Spinal cord (tissue), 10 donors: ENCODE measurements at places on chromosomes 7 and 10.

- no peak for DNase-seq
These were observed 3.2 kb downstream of the FRMD4A start for GRCh38 chr10:14327527-14327926.

- DNase-seq: no peak
These were observed 975 bp downstream of the CNTNAP2 start for GRCh38 chr7:146117576-146117975.

- DNase-seq: no peak
These were observed 39.8 kb downstream of the MET start for GRCh38 chr7:116711790-116712189.

DNA sequence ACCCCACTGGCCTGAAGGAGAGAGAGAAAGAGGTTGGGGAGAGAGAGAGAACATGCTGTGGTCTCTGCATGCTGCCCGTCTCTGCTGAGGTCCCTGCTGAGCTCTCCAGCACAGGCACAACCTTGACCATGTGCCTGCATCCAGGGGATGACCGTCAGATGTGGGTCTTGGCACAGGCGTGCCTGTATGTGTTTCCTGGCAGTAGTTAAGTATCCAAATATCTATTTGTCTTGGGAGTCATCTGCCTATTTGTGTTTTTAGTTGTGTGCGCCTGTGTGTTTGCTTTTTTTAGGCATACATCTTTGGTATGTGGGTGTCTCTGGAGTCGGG is 1.9 kb upstream of the UNC5B start:
- no peak for DNase-seq

DNA sequence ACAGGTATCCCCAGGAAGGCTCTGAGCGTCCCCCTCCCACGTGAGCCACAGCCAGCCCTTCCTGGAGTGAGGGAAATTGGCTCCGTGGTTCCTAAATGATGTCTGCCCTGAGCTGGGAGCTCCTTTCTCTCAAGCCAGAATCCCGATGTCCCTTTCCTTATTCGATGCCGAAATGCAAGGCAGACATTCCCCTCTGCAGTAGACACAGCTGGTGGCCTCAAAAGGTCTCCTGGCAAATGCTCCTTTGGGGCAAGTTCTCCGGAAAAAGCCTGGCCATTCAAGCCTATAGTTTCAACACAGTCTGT is 98.9 kb downstream of the HIP1 start:
- no peak for DNase-seq

DNA sequence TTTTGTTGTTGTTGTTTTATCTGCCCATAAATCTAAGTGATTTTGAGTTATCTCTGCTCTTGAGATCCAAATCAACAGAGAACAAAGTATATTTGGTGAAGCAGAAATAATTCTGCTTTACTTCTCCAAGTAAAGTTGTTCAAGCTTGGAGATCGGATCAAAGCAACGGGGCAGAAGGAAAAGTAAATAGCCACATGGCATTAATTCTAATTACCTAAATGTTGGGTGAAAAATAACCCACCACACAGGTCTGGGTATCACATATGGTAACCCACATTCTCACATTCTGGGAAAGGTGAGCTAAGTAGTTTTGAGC is 3.1 kb downstream of the NRP1 start:
- no peak for DNase-seq

DNA sequence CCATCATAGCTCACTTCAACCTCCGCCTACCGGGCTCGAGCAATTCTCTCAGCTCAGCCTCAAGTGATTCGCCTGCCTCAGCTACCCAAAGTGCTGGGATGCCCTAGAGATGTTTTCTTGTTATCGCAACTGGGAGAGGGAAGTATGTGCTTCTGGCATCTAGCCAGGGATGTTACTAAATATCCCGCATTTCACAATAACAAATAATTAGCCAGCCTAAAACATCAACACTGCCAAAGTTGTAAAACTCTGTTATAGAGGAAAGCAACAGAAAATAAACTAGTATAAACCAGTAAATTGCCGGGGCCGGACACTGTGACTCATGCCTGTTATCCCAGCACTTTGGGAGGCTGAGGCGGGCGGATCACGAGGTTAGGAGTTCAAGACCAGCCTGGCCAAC is 7.2 kb downstream of the INA start:
- no peak for DNase-seq

GRCh38 chr10:109454691-109455090 is 468.6 kb downstream of the XPNPEP1 start:
- no peak for DNase-seq

DNA sequence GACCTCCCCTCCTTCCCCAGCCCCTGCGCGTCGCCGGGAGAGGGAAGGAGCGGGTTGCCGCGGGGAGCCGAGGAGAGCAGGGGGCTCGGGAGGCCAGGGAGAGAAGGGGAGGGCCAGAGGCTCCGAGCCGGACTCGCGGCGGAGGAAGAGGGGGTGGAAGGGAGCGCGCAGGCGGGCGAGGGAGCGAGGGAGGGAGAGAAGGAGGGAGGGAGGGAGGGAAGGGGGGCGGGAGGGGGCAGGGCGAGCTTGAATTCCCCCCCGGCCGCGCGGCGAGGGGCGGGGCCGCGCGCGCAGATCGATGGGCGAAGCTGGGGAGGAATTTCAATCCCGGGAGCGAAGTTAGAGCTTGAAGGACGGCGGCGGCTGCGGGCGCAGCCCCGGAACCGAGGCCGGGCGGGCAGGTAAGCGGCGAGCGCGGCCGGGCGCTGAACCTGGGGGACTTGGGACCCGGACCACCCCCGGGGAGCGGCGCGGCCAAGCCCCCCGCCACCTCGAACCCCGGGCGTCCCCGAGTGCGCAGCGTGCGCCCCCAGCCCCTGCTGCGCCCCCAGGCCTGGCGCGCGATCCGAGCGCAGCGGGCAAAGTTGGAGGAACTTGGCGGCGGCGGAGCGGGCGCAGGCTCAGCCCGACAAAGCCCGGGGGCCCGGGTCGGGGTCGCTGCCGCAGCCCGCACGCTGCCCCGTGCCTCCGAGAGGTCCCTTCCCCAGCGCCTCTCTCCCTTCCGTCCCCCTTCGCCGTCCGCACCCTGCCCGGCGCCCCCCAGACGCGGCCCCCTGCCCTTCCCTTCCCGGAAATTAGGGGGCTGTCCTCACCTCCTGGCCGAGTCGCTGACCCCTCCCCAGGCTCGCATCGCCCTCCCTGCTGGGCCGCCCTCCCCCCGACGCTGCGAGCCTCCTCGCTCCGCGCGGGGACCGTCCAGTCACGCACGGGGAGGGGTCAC is at the start of gene ELFN1:
TSS of gene ELFN1 (plus strand) at position 324 of the 940 bp plus-strand sequence. CDS start 74,320 bp downstream, outside the sequence.
- DNase-seq: no peak

DNA sequence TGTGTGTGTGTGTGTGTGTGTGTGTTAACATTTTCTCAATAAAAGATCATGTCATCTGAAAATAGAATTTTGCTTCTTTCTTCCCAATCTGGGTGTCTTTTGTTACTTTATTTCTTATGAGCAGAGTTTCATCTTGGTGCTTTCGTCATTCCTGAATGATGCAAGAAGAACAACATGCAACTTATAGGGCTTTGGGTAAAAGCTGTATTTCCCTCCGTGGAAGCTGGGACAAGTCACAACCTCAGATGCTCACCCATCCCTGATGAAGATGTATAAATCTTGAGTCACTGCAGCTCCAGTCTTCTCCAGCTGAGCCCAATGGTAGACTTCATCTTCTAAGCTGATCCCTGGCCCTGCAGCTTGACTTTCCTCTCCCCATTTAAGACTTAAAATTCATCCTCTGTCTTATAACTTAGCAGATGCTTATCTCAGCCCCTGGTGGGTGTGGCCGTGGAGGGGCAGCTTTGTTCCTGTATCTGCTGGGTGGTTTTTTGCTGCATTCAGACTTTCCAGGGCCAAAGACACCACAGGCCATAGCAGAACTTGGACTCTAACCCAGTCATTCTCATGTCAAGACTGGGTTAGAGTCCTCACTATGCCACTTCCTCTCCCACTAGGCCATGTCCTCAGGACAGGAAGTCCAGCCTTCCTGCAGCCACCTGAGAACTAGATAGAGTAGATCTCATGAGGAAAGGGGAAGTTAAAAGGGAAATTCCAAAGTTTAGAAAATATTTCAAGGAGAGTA is 356.4 kb downstream of the TNS3 start:
- DNase-seq: no peak

- DNase-seq: no peak
These were observed 1.4 kb downstream of the RAB11FIP2 start for GRCh38 chr10:118045158-118045836.

DNA sequence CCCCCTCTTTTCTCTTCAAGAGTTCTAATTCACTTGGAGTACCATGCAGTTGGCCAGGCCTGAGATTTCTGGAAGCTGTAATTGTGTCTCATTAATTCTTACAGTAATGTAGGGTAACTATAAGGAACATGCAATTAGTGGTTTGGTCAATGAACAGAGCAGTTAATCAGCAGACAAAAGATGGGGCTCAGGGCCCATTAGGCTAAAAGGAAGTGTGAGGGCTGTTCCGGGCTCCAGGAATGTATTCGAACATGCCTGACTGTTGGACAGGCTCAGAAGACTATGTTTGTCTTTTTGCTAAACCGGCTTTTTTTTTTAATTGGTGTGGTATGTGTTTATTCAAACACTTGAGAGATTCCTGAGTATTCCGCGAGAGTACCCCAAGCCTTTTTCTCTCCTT is 42.5 kb upstream of the FZD8 start:
- no peak for DNase-seq
